ENCODE measurements at places on chromosomes 6 and 20.
A peak's percentile ranks its signal among the peaks of the same experiment; 100 is the strongest.

- DNase-seq: no peak
These were observed 64.3 kb downstream of the GPX5 start for GRCh38 chr6:28589957-28590349.

DNA sequence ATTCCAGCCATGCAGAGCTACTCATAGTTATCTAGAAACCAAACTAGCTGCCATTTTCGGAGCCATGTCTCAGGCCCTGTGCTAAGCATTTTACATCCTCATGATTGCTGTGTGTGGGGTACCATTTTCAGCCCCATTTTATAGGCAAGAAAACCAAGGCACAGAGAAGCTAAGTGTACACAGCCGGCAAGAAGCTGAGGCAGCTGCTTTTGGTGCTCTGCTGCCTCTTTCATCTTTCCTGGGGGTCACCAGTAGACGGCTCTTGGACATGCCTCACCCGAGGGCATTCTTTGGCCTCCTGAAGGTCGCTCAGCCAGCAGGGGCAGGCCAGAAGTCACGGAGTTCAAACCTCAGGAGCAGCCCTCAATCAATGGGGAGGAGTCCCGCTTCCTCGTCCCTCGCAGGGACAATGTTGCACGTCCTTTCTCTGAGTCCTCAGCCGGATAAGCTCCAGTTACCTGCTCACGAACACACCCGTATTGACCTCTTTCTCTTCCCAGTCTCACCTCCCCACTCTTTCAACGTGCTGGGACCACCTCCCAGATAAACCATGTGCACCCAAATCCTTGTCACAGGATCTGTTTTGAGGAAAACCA is 82.6 kb upstream of the BLCAP start:
- no peak for DNase-seq

DNA sequence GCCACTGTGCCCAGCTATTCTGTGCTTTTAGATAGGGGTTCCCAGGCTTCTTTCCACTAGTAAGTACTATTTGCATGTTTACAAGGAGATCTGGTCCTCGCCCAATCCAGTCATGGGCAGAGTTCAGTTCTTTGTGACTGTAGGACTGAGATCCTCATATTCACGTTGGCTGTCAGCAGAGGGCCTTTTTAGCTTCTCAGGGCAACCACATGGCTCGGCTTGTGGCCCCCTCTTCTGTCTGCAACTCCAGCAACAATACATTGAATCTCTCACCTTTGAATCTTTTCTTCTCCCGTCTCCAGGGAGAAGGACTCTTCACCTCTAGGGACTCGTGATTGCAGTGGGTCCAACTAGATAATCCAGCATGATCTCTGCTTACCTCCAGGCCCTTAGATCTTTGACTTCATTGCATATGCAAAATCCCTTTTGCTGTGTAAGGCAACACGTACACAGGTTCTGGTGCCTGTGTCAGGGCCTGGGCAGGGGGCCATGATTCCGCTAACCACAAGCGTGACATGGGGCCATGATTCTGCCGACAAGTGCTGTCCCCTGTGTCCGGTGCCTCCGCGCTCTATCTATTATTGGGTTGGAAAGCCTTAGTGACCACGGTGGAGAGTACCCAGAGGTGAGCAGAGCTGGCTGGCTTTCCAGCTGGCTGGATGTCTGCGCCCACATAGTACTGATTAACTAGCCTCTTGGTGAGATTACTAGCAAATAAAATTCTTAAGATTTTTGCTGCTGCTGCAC is 5.1 kb downstream of the CCR6 start:
- DNase-seq: no peak

DNA sequence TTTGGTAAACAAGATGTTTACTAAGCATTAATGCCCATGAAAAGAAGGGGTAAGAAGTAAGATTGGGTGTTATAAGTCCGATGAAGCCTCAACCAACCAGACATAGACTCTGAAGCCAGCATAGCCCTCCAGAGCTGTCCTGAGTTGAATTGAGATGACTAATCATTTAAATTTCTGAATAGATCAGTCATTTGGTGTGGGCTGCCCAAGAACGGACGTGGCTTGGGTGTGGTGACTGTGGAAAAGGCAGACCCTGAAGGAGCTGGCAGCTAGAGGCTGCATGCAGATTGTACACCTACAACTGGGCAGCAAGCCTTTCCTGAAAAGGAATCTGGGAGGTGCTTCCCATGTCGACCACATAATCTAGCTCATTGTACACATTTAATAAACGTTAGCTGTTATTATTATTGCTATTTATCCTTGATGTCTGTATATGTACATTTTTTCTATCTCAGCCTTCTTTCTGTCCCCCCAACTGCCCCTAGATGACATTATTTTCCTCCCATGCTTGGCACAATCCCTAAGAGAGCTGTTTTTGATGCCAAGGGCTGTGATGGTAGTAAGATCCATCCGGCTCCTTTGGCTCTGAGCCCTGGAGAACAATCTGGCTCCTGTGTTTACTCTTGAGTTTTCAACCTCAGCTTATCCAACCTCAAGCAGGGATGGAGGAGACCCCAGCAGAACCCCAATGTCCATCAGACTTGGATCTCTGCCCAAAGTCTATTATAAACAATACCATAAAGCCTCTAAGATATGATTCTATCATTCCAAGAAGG is 57.6 kb upstream of the JAG1 start:
- DNase-seq: no peak

DNA sequence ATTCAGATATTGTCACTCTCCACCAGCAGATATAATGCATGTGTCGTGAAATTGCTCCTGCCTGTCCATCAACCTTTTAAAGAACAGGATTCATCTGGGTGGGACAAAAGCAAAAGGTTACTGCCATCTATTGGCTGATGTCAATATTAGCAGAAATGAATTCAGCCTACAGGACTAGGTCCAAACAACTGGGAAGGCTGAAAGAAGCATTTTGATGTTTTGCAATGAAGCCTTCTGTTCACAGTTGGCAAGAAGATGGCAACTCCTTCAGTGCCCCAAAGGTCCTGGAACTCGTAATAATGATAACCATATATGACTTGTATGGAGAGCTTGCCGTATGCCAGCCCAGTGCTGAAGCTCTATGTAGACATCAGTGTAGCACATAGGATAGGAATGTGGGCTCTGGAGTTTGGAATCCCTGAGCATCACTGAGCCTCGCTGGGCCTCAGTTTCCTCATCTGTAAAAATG is 7.5 kb downstream of the BCAS1 start:
- peak; percentile 38 for DNase-seq

GRCh38 chr20:828987-829386 is 4.5 kb upstream of the FAM110A start:
- no peak for DNase-seq

GRCh38 chr6:38730140-38730862 is 15.2 kb downstream of the DNAH8 start:
- DNase-seq: no peak

- DNase-seq: no peak
These were observed 21.0 kb upstream of the AVP start for GRCh38 chr20:3105256-3106137.
